Activated T-cell treated with anti-CD3 and anti-CD28 coated beads, Interleukin-2, amount 50 U/mL, for 1 hour (primary cell): ENCODE measurements at places on chromosomes 7 and 10.

DNA sequence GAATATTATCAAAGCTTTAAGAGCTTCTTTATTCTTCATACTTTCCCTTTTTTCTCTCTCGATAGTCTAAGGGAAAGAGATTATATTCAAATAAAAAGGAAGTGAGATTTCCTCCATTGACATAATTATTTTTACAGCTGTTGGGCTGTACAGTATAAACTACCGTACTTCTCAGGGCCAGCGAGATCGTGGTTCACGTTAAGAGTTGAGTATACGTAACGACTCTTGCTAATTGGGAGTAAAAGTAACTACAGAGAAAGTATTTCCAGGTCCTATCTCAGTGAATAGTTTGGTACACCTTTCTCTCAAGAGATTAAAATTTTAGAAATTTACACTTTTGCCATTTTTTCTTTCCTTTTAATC is 57.8 kb downstream of the INPP5F start:
- no peak for DNase-seq

DNA sequence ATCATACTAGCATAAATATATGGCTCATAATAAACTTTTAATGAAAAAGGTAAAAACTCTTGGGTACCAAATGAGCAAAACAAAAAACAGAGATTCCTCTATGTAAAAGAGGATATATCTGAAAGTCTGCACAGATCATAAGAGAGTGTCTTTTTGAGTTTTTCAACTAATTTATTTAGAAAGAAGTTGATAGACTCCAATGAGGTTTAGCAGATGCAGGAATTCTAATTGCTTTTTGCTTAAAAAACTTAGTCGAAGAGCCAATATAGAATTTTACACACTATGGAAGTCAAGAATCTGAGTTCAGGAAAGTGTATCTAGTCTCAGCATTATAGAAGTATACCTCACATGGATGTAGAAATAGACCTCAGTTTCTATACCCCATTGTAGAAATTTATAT is 3.4 kb upstream of the MLLT10 start:
- no peak for DNase-seq

DNA sequence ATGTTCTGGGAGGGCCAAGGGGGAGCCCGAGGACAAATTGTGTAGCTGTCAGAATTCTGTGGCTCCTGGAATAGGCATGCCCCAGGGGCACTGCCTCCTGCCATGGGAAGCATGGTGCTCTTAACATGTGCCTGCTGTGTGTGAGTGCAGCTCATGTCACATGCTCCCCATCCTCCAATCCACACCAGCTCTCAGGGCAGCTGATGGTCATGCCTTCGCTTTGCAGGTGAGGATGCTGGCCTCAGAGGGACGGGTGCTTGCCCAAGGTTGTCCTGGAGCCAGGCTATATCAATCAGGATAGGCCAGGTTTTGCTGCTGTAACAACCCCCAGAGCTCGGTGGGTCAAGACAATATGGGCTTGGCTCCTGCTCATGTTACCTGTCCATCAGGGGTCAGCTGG is 303.4 kb downstream of the RPS24 start:
- DNase-seq = no peak

GRCh38 chr7:130141884-130142653 is 63.1 kb downstream of the TMEM209 start:
- DNase-seq = no peak

DNA sequence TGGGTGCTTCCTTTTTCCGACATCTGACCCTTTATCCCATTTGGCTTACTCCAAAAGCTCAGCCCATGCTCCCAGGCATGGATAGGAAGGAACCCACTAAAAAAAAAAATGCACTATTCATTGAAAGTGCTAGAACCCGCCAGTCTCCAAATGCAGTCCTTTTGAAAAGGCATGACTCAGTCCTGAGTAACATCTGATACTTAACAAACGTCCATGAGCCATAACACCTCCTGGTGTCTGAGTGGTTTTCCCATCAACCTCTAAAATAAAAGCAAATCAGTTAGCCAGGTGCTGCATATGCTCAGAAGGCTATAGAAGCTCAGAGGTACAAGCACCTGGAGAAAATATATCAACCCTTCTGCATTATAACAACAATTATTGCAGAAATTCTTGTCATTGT is 45.0 kb upstream of the CACUL1 start:
- DNase-seq = no peak

GRCh38 chr10:102660888-102661657 is 16.8 kb downstream of the TRIM8 start:
- DNase-seq = peak; percentile 62

DNA sequence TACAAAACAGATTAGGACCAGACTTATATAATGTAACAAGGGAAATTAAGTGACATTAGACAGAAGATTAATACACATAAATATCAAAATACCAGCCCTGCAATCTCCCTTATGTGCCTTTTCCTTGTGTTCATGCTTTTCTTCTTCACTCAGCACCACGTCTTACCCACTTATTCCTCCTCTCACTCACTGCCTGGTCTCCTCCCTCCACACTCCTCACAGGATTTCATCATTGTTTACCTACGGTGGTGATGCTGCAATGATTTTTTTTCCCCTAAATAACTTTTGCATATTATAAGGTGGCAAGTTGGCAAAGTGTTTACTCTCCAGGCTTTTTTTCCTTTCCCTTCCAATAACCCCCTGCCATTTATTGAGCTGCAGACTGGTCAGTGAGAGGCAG is 203.2 kb downstream of the PCLO start:
- no peak for DNase-seq

GRCh38 chr10:23525406-23525805 is 86.5 kb downstream of the OTUD1 start:
- DNase-seq = no peak

GRCh38 chr7:158646766-158647474 is 57.7 kb downstream of the NCAPG2 start:
- no peak for DNase-seq

GRCh38 chr10:46545861-46546590 is 10.4 kb downstream of the GPRIN2 start:
- DNase-seq = no peak

- no peak for DNase-seq
Measured at GRCh38 chr7:116574025-116574822, 49.4 kb downstream of the CAV1 start.

DNA sequence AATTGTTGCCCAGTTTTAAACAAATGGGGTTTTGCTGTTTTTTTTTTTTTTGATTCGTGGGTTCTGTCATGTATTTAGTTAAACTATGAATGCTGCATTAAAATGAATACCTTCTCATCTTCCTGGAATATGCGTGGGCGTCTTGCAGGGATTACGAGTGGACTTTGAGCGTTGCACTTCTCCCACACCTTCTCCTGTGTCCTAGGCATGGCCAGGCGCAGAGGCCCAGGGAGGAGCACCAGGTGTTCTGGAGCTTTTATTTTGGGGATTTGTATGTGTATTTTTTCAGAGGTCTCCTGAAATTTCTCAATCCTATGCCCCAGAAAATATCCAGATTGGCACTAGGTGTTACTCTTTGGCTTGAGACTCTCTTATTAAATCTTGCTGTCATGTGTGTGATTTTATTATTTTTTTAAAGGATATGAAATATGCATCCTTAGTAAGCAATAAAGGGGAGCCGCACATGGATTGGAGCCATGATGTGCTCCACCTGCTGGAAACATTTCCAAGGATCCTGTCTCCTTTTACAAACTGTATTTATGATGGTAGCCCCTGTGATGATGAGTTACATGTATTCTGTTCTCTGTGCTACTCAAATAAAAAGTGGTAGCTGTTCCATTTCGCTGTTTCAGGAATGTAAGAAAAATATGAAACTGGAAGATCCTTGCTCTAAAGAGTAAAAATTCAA is 482.2 kb upstream of the KLF6 start:
- DNase-seq = no peak

DNA sequence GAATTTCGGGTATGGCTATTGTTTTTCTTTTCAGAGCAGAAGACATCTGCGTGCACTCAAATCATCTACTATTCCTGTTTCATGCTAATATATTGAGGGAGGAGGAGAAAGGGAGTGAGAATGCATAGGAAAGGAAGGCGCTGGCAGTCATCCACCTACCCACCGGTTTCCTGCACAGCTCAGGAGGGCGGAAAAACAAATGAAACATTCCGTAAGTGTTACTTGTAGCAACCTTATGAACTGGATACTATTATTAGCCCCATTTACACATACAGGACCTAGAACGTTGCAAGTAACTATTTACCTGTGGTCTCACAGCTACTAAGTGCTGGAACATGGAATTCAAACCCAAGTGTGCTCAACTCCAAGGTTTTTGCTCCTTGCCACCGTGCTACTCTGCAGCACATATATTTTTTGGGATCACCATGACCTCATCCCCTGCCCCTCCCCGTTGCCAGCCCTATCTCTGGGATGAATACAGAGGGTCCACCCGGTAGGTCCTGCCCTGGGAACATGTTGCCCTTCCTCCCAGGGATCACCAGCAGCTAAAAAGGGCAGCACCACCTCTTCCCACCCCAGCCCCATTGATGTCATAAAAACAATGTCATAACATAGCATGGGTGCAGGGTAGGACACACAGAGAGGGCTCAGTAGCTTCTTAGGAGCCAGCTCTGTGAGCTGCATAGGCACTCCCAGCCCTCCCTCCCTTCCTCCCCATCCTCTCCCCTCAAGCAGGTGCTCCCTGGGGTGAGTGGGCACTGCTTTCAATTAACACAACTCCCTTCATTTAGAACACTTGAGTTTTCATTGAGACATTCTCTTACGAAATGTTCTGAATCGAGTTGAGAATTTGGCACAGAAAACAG is 16.9 kb downstream of the GFRA1 start:
- no peak for DNase-seq

DNA sequence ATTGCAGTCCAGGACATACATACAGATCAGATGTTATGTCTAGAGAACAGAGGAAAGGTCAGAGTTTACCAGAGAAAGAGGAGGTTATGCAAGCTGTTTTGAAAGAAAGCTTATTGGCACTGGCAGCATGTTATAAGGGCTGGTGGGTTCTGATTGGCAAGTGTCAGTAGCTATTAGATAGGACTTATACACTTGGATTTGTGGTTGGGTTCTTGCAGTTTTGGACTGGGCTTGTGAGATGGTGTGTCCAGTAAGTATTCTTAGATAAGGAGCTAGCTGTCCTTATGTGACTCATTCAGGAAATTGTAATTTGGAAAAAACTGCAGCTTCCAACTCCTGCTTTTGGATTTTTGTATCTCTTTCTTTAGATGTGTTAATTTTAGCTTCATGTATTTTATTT is 130.7 kb upstream of the NAMPT start:
- no peak for DNase-seq

DNA sequence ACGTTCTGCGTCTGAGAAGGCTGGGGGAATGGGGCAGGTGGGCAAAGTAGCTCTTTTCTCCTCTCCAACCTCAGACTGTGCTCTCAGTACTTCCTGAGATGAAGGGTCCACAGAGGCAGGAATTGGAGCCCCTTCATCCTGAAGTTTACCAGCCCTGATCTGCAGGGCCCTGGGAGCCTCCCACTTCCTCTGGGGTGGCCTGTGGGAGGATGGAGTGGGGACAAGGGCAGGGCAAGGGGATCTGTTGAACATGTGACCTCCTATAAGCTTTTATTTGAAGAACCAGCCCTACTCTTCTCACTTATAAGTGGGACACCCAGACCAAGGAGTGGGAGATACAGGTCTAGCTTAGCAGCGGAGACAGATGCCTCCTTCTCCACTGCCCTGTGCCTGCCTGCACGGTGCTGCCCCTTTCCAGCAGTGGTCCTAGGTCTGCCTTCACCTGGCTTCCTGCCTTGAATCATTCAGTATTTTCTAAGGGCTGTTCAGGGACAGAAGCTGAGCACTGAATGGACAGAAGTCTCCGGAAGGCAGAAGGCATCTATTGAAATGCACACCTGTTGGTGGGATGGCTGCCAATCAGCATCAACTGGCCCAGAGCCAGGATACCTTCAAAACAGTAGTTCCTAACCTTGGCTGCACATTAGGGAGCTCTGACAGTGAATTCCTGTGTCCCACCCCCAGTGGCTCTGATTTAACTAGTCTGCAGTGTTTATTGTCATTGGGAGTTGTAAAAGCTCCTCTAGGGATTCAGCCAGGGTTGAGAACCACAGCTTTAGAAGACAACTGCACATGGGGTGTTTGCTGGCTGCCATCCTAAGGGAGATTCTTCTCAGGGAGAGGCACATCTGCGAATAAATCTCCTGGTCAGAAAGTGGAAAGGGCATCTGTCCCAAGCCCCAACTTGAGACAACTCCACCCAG is 2.7 kb upstream of the ARHGAP22 start:
- no peak for DNase-seq

GRCh38 chr10:123913688-123914268 is 22.2 kb upstream of the CPXM2 start:
- no peak for DNase-seq

DNA sequence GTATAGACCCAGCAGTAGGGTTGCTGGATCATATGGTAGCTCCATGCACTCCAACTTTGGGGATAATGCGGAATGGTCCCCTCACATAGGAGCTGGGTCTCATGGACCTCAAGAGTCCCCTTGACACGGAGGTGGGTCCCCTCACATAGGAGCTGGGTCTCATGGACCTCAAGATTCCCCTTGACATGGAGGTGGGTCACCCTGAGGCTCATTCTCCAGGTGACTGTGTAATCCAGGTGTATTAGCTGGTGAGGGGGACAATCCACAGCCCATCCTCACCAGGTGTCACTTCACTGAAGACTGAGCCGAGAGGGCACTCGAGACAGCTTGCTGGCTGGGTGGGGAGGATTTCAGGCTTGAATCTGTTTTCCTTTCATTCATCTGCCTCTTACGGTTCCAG is 121.9 kb downstream of the PTPN20 start:
- no peak for DNase-seq

DNA sequence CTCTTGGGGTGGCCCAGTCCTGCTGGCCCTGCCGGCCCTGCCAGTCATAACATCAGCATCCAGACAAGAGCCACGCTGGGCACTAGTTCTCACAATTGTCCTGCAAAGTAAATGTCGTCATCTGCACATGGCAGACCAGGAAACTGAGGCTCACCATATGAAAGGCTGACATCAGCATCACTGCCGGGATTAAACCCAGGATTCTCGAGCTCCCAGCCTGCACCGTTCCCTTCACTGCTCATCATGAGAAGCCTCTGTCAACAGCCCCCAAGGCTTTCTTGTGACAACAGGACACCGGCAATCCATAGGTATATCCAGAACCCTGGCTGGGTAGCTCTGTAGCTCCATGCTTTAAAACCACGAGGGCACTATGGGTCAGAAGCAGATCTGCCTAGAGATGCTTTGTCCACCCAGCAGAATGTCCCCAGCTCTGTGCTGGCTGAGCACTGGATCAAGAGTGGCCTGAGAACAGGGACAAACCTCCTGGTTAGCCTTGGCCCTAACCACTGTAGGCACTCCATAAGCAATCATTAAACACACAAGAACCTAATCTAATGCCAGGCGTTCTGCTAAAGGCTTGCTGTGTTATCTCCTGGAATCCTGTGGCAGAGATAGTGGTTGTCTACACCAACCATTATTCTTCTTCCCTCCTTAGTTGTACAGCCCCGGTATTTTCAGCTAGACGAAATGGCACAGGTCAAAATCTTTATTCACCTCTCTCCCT is 41.2 kb upstream of the C10orf71 start:
- no peak for DNase-seq

GRCh38 chr7:6386779-6387178 is 61.0 kb downstream of the DAGLB start:
- DNase-seq = no peak

DNA sequence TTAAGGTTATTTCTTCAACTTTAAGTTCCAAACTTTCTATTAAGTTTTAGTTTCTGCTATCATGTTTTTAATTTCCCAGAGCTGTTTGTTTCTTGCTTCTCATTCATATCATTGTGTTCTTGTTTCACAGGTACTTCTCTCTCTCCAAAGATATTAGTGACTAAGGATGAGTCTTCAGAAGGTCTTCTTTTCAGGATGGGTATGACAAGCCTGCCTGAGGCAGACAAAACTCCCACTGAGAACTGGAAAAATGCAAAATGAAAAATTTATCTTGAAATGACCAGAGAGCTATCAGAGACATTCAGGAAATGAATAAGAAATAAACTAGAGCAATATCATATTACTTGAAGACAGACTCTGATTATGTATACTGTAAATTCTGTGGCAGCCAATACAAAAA is 110.8 kb upstream of the EGFR start:
- DNase-seq = no peak
